ENCODE measurements at places on chromosomes 7 and 10.

DNA sequence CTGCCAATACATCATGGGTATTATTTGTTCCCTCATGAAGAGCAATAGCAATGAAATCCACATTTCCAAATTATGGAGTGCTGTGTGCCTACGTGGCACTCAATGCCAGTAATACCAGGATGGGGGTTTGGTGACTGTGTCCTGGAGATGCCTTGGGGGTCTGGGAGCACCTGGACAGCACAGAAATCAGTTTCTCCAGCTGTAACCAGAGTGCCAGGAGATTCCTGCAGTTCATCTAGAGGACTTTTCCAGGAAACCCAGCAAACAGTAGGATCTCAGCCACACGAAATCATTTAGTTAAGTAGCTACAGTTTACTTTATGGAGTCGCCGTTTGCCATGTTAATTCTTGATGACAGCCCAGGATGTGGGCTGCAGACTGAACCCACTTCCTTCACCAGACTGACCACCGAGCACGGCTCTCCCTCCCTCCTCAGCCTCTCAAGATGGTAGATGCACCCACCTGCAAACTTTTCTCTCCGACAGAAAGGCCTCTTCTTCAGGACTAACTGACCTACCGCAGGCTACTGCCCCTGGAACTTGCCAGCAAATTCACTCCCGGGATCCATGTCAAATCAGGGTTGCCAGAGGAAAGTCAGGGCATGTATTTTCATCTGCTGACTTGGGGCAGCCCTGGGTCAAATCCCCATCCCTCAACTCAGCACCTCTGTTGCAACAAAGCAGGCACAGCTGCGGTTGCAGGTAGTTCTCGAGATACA is 30.3 kb downstream of the MKI67 start:
- DNase-seq = peak; percentile 31

DNA sequence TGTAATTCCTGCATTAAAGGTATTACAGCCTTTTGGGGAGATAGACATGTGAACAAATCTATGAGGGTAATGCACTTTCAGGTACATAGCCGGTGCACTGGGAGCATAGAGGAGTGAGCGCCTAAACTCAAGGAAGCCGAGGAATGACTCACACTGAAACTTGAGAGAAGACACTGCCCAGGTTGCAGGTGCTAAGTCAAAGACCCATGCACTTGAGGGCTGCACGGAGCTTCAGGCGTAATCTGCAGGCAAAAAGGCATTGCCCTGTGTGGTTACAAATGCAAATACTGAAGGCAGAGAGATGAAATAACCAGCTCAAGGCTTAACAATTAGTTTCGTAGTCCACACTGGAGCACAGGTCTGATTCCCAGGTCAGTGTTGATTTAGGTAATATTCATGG is 51.0 kb upstream of the OSBPL3 start:
- DNase-seq = no peak

DNA sequence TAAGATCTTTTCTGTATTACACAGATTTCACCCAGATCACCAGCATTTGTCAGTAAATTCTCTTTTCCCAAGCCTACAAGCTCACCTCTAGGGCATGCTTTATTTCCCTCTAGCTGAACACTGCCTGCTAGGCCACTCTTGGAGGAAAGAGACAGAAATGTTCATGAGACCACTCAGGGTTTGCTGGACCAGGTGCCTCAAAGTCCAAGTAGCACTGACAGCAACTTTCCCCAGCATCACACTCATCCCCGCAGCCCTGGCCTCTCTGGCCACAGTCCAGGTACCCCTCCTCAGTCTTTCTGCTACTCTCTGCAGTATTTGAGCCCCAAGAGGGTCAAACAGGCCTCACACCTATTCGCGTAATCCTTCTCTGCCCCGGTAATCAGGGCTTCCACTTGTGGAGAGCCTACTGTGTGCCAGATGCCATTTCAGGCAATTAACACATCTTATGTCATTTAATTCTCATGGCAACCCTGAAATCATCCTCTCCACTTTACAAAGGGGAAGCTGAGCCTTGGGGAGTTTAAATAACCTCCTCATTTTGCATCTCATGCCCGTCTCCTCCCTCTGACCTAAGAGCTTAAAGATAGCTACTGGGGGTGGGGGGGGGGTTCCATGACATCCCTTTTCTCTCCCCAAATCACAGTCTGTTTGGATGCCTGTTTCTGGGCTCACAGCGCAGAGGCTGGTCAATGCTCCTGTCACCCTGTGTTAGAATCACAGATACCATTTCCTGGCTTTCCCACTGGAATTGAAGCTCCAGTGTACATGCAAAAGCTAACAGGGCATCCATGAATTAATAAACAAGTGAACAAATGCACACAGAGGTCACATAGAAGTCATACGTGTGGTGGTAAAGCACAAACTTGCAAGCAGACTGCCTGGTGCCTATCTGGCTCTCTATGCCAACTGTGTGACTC is 88.5 kb downstream of the PRLHR start:
- DNase-seq = no peak

DNA sequence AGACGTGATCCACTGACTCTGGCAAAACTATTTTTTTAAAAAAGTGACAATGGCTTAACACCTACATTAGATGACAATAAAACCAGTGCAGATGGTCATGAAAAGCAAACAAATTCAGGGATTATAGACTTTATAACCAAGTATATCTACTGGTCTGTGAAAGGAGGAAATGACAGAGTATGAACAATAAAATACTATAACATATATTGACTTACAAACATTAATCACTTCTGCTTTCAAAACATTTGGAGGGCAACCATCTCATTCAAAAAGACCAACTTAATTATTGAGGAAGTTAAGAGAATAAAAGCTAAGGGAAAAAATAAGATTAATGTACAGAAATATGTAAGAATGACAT is 34.8 kb downstream of the JMJD1C start:
- no peak for DNase-seq

GRCh38 chr10:118832241-118832651 is 77.5 kb upstream of the CACUL1 start:
- DNase-seq = peak; percentile 32

GRCh38 chr7:143126146-143126545 is 5.7 kb upstream of the PIP start:
- DNase-seq = no peak

DNA sequence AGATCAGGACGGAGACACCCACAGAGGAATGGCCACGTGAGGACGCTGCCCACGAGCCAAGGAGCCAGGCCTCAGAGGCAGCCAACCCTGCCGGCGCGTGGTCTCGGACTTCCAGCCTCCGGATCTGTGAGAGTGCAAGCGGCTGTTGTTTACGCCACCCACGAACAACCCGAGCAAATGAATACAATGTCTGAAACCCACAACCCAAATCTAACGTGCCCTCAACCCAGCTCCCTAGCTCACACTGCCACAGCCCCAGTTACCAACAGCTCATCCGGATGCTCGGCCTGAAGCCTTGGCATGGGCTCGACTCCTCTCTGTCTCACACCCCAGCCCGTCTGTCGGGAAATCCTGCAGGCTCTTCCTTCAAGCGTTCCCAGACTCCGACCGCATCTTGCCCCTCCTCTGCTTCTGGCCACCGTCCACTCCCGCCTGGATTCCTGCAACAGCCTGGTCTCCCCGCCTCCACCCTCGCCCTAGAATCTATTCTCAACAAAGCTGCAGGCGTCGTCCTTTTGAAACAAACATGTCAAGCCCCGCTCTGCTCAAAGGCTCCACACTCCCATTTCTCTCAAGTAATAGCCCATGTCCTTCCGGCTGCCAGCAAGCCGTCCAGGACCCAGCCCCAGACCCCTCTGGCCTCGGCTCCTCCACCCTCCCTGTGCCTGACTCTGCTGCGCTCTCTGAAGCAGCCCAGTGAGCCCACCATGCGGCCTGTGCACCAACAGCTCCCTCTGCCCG is 35.3 kb downstream of the STK32C start:
- no peak for DNase-seq

GRCh38 chr7:87318741-87319140 is 26.7 kb upstream of the CROT start:
- DNase-seq = peak; percentile 9

DNA sequence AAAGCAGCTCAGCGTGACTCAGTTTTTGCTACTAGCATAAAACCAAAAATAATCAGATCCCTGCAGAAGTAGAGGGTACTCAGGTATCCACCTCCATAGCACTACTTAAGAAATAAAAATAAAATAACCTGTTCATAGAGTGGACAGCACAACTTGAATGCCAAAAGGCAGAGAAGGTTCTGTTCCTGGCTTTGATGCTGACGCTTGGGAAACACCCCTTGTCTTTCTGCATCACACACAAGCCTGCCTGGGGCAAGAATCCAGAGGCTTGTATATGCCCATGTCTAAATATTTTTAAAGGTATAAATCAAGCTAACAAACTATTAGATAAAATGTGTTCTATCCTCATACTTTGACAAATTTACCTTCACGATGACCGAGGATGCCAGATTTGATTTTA is 207.3 kb downstream of the KIAA1217 start:
- no peak for DNase-seq

DNA sequence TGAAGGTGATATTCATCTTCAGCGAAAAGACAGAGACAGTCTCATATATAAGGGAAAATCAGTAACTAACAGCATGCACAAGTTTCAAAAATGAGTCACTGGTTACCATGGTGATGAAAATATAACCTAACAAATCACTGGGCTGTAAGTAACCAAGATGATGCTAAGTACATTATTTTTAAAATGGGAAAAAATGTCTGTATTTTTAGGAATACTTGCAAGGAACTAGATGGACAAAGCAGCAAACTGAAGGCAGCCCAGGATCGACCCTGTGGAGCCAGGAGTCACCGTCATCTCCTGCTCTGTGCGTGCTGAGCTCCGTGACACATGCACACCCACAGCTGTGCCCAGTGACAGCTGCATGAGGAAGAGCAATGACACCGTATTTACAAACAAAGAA is 137.3 kb downstream of the ELMO1 start:
- DNase-seq = peak; percentile 48

DNA sequence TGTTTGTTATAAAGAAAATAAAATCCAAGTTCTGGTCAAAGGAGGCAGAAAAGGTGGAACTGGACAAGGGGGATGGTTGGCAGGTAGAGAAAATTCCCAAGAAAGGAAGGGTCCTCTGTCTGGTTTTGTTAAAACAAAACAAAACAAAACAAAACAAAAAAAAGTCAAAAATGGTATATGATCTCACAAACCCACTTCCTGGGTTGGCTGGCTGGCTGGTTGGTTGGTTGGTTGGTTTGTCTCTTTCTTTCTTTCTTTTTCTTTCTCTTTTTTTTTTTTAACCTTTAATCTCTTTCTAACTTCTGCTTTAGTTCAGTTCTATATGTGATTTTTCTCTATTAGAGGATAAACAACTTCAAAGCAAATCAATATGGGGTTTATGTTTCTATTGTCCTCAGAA is 41.1 kb upstream of the CPN1 start:
- no peak for DNase-seq

DNA sequence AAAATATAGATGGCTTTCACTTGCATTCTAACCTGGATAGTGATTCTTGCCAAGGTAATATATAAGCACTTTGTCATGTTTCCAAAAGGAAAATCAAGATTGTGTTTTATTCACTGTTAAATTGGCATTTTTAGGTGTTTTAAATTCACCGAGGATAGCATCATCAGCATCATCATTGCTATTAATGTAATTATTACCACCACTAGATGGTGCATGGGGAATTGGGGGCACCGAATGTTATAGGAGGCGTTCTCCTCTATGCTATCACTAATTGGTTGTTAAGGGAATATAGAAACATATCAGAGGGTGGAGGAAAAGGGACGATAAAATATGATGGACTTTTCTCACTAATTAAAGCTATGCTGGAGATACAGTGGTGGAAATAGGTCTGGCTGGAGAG is 95.5 kb downstream of the CELF2 start:
- no peak for DNase-seq

- DNase-seq = no peak
Measured at GRCh38 chr7:85630904-85631600, 444.2 kb upstream of the SEMA3D start.
